Fibroblast of skin of abdomen (primary cell): ENCODE measurements at places on chromosomes 12 and 14.

- no peak for DNase-seq
Measured at GRCh38 chr14:52661314-52661713, 34.0 kb downstream of the ERO1A start.

DNA sequence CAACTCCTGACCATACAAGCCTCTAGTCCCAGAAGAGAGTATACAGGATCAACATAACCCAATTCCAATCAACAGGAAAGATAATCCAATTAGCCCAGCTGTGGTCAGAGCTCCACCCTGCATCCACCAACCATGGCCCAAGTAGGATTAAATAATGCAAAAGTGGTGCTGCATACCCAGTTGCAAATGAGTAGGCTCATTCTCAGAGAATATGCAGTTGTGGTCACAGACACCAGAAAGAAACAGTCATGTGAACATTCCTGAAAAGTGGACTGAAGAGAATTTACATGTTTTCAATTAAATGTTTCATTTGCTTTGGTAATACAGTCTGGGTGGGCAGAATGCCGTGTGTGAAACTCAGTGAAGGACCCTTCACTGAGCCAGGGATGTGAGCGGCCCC, 167.2 kb upstream of the BMP4 start:
- DNase-seq = no peak

GRCh38 chr12:32535288-32535999, 136.1 kb downstream of the FGD4 start:
- peak; percentile 54 for DNase-seq

DNA sequence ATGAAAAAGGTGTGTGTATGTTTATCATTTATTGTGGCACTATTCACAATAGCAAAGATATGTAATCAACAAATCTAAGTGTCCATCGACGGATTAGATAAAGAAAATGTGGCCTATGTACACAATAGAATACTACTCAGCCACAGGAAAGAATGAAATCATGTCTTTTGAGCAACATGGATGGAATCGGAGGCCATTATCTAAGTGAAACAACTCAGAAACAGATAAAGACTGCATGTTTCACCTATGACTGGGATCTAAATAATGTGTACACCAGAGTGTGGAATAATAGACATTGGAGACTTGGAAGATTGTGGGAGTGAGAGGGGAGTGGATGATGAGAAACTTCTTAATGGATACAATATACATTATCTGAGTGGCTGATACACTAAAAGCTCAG, 44.0 kb downstream of the CCER1 start:
- no peak for DNase-seq

DNA sequence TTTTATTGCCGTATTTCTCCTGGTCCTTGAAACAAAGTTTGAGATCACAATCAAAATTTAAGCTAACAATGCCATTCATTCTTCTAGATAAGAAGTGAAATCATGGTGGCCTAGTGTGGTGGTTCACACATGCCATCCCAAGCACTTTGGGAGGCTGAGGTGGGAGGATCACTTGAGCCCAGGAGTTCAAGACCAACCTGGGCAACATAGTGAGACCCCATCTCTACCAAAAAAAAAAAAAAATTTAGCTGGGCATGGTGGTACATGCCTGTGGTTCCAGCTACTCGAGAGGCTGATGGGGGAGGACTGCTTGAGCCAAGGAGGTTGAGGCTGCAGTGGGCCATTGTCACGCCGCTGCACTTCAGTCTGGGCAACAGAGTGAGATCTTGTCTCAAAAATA, 24.2 kb downstream of the GDF11 start:
- no peak for DNase-seq

DNA sequence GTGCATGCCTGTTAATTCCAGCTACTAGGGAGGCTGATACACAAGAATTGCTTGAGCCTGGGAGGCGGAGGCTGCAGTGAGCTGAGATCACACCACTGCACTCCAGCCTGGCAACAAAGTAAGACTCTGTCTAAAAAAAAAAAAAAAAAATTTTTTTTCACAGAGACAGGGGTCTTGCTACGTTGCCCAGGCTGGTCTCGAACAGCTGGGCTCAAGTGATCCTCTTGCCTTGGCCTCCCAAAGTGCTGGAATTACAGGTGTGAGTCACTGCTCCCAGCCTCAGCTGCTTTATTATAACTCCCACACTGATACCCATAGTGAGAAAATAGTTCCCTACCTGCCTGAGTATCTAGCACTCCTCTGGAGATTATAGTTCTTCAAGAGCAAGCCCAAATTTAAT, 11.2 kb downstream of the HAUS4 start:
- DNase-seq = no peak

DNA sequence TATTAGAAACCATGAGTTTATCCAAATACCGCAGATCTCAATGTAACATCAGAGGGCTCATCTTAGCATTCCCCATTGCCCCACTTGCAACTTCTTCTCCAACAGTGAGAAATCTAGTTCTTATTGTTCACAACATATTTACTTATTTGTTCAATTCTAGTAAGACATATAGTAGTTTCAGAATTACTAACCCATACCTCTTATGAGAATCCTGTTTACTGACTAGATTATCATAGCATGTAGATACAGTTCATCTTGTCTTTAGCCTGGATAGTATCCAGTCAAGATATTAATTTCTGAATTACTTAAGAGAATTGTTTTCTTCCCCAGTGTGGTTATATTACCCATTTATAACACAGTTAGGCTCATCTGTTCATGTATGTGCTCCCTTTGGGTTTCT, 80.6 kb downstream of the NIN start:
- no peak for DNase-seq

- DNase-seq = no peak
Measured at GRCh38 chr12:53867216-53868012, 71.2 kb upstream of the HOXC13 start.

DNA sequence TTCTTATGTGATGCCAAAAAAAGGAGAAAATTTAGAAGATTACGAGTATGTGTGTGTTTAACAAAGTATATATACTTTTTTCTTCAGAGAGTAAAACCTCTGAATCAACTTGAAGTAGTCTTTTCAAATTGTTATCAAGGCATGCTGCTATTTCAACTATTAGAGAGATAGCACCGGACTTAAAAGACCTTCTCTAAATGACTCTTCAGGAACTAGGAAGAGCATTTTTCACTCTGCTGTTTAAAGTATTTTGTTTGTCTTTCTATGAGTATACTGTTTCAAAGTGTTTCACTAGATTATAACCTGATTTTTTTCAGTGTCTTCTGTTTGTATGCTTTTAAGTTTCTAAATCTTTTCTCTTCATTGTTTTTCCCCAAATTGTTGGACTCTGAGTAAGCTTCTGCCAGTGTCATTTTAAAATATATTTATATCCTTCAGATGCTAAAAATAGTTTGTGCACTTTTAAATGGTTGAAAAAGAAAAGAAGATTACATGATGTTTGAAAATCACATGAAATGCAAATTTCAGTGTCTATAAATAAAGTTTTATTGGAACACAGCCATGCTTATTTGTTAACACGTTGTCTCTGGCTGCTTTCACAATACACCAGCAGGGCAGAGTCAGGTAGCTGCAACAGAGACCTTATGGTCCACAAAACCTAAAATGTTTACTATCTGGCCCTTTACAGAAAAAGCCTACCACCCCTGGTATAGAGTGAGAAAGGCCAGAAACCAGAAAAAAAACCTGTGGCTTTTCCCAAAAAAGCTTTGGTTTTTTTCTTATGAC, 21.3 kb downstream of the CRADD start:
- DNase-seq = peak; percentile 12

DNA sequence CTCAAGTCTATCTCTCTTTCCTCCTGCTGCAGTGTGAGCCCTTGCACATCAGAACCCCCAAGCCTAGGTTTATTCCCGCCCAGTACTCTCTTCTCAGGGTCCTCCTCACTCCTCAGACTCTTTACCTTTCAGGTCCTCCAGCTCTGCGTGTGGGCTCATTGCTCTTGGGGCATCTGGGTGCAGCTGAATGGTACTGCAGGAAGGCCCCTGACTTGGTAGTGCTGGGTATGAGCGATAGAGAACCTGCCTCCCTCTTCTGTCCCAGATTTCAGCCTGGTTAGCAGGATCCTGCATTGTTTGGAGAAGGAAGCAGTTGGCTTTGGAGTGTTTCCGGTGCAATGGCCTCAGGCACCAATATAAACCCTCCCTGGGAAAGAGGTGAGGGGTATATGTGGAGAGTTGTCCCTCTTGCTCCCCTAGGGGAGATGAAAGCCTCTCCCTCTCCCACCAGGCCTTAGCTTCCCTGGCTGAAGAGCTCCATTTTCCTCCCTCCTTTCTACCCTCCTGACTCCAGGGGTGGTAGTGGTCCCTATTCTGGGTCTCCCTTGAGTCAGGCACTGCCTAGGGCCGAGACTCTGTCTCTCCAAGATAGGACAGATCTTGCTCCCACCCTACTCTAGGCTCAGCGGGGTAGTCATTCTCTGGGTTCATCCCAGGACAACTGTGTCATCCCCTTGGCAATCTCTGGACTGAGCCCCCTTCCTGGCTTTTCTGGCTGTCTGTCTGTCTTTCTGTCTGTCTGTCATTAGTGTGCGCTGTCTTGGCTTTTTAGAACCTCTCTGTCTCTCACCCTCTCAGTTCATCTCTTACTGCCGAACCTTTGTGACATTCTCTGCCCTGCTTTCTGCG, 3.8 kb downstream of the LRP1 start:
- no peak for DNase-seq

DNA sequence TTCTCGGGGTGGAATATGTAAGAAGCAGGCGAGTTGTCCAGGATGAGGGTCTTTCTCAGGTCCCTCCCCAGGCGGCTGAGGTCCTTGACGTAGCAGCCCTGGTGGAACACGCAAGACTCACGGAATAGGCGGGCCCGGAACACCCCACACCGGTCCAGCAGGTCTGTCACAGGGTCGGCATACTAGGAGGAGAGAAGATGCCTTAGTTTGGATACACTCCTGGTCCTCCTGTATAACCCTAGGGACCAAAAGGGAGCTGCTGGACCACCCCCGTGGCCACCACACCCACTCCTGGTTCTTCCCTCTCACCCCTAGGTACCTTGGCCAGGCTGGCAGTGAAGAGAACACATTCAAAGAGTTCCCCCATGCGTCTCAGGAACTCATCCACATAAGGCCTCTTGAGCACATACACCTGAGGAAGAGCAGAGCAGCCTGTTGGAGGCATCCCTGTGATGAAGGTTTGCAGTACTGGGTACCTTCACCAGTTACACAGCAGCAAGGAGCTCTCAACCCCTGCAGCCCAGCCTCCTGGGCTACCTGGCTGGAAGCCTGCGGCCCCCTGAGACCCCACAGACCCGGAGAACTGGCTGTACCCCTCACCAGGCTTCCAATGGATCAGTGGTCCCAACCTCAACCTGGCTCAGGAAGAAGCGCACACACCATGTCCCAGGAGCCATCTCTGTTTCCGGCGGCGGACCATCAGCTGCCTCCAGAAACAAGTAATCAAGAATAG, 5.5 kb upstream of the AVIL start:
- DNase-seq = no peak

- no peak for DNase-seq
Measured at GRCh38 chr14:50107850-50108249, 8.5 kb downstream of the VCPKMT start.

DNA sequence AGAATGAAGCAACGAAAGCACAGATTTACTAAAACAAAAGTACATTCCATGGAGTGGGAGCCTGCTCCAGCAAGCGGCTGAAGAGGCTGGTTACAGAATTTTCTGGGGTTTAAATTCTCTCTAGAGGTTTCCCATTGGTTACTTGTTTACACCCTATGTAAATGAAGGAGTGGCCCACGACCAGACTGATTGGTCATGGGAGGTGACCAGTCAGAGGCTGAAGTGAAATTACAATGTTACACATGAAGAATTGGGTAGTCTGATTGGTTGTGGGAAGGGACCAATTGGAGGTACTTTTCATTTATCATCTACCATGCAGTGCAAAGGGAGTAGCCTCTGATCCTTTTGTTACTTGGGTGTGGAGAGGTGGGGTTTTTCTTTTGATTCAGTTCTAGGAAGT, 36.2 kb upstream of the APPL2 start:
- DNase-seq = no peak

- DNase-seq = no peak
Measured at GRCh38 chr12:38785381-38785780, 120.0 kb downstream of the CPNE8 start.

- no peak for DNase-seq
Measured at GRCh38 chr14:93799989-93800921, 12.0 kb upstream of the PRIMA1 start.

DNA sequence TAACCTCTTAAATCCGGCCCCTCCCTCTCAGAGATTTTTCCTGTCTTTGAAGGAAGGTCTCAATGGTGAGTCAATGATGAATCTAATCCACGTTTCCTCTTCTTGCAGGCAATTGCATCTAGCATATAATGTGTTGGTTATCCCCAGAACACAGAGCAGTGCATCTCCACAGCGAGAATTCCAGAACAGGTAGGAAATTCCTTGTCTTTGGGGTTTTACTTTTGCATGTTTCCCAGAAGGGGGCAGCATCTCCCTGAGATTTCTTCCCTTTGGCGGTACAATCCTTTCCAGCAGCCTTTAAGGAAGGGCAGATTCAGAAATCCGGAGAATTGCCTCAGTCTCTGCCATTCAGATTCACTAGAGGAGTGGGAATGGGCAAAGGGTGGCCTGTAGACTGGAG, 128.0 kb downstream of the KCNA5 start:
- DNase-seq = peak; percentile 81

- no peak for DNase-seq
Measured at GRCh38 chr14:68793734-68794129, 865 bp upstream of the ZFP36L1 start.

DNA sequence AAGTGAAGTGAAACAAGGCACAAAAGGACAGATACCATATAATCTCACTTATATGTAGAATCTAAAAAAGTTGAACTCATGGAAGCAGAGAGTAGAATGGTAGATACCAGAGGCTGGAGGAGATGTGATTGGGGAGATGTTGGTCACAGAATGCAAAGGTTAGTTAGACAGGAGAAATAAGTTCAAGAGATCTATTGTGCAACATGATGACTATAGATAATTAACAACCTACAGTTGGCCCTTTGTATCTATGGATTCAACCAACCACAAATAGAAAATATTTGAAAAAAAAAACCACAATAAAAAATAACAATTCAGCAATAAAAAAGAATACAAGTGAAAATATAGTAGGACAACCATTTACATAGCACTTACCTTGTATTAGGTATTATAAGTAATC, 19.3 kb downstream of the CRADD start:
- no peak for DNase-seq

GRCh38 chr14:33491112-33491511, 459.8 kb downstream of the EGLN3 start:
- no peak for DNase-seq

DNA sequence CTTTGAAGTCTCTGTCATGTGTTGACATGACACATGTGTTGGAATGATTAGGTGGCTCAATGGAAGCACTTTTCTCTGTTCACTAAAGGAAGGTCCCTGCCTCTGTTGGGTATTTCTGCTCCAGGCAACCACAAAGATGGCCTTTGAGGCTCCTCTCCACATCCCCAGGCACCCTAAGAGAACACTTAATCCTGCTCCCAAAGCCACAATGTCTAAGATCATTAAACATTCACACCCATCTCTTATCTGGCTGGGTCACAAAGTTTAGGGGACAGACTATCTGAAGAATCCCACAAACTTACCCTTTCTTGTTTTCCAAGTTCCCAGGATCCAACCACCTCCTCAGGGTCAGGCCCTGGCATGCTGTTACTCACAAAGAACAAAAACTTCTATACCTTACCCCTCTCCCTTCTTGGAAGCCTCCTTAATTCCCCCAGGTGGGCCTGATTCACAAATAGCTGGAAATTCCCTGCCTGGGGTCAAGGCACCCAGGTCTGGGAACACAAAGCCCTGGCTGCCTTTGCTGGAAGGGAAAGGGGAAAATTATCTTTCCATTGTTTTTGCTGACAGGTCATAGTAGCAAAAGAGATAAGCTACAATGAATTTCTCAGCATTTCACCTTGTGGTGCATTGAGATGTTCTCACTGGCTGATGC, 333.7 kb downstream of the PCNX1 start:
- no peak for DNase-seq

- DNase-seq = no peak
Measured at GRCh38 chr12:123152833-123153232, 1.9 kb upstream of the PITPNM2 start.
